Stimulated activated CD8-positive, alpha-beta memory T cell treated with anti-CD3 and anti-CD28 coated beads, Interleukin-15, amount 100 ng/mL, for 24 hours (primary cell): ENCODE measurements at places on chromosomes 3 and 15.

- no peak for DNase-seq
Measured at GRCh38 chr15:71804226-71804625, 6.1 kb upstream of the NR2E3 start.

- no peak for DNase-seq
Measured at GRCh38 chr3:147406028-147406931, at the start of gene ZIC4. TSS of gene ZIC4 (minus strand) at chr3:147406543. CDS start at chr3:147402797, 3,746 bp downstream.

- no peak for DNase-seq
Measured at GRCh38 chr3:23258110-23258509, 55.0 kb downstream of the UBE2E2 start.

GRCh38 chr3:133492159-133492741 lies 81.2 kb upstream of the CDV3 start:
- DNase-seq: no peak

DNA sequence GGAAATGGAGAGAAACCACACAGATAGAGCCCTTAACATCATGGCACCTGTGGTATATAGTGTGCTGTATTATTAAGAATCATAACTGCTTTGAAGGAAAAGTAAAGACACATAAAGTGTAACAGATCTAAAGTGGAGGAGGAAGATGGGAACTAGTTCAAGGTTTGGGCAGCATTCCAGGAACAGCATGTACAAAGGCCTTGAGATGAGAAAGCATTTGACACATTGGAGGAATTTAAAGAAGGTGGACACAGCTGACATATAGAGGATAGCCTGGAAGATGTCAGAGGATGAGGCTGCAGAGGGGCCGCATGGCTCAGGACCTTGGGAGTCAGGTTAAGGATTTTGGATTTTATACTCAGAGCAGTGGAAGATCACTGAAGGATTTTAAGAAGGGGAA lies 39.0 kb downstream of the LRTM1 start:
- DNase-seq: no peak

DNA sequence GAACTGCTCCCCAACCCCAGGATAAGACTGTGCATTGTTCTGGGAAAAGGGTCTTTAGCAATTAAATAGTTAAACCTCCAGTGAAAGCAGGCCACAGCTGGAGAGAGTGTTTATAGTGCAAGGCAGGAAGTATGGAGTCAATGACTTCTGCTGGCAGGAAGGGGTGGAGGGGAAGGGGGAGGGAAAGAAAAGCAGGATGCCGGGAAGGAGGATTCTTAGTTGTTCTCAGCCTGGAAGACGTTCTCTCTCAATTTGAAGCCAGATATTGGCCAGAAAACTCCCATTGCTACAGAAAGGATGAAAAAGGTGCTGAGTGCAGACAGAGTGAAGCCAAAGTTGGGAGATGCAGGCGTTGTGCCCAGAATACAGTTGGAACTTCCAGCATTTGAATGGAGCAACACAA lies 35.7 kb upstream of the ACTL6A start:
- DNase-seq: no peak
